ENCODE measurements at places on chromosomes 3 and 15.

DNA sequence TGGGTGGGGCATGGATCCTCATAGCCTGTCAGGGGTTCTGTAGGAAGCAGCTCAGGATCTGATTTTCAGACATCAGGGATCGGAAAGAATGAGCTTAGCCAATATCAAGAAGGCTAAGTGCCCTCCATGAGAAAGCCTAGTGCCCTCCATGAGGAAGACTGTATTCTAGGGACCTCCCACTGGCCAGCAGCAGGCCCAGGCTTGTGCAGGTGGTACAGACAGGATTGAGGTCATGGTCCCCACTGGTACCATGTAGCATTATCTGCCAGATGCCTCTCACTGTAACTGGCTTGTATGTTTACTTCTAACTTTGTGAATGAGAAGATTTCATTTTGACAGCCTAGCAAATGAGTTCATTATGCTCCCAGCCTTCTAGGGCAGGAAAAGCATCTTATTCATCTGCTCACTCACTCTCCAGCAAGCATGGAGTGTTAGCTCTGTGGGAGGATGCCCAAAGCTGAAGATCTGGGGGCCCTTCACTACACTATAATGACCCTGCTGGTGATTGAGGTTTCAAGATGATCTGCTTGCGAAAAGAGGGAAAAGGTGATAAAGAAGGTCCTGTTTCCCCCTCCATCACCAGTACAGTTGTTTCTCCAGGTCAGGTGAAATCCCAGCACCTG is 7.5 kb downstream of the EPHB1 start:
- no peak for DNase-seq

GRCh38 chr3:145963111-145963510 is 197.9 kb downstream of the PLOD2 start:
- DNase-seq: no peak

DNA sequence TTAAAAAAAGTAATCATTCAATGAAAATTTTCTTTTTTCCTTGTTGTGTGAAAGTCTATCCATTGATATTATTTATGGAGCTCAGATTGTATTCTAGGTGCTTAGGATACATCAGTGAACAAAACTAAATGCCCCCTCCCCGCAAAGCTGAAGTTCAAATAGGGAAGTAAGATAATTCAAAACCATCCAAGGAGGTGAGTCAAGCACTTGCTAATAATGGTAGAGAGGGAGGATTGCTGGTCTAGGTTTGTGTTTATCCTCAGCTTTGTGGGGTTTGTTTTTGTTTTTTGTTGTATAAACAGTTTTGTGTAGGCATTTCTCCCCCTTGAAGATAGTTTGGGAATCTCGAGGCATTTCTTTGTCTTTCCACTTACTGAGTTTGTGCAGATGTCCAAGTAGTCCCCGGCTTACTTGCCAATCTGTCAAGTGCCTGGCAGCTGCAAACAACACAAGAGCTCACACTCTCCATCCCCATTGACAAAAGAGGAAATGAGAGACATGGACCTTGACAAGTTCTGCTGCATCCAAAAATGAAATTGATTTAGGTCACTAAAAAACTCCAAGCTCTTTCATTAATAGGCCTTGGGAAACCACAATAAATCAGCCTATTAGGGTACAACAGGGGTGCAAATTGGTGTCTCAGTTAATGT is 575.8 kb upstream of the TBL1XR1 start:
- DNase-seq: no peak

GRCh38 chr15:31732726-31733125 is 297.6 kb upstream of the CHRNA7 start:
- DNase-seq: no peak

DNA sequence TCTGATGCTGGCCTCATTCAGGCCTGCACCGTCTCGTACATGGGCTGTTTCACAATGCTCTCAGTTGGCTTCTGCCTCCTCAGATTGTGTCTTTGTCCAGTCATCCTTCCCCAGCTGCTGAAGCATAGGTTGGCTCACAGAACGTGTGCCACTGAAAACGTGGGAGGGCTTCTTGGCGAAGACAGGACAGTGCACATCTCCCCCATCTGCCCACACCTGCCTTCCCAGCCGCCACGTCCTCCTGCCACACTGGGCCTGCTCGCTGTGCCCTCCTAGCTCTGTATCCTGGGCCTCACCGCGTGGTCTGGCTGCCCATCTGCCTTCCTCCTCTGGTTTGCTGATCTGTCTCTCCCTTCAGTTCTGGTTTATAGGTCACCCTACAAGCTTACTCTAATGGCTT is 230.0 kb upstream of the TOPAZ1 start:
- no peak for DNase-seq

- DNase-seq: no peak
These were observed 465.9 kb upstream of the DPPA4 start for GRCh38 chr3:109803274-109803673.

GRCh38 chr15:80764535-80764934 is 14.6 kb upstream of the CEMIP start:
- DNase-seq: no peak

GRCh38 chr15:35229085-35229484 is 144.0 kb upstream of the NANOGP8 start:
- no peak for DNase-seq

GRCh38 chr3:187640569-187641059 is 29.6 kb downstream of the SST start:
- DNase-seq: no peak

- no peak for DNase-seq
These were observed 16.5 kb downstream of the RAB11A start for GRCh38 chr15:65885668-65886218.

- no peak for DNase-seq
These were observed 45.8 kb downstream of the HAPLN3 start for GRCh38 chr15:88849376-88850072.

GRCh38 chr3:18666655-18667054 is 241.5 kb upstream of the SATB1 start:
- no peak for DNase-seq

DNA sequence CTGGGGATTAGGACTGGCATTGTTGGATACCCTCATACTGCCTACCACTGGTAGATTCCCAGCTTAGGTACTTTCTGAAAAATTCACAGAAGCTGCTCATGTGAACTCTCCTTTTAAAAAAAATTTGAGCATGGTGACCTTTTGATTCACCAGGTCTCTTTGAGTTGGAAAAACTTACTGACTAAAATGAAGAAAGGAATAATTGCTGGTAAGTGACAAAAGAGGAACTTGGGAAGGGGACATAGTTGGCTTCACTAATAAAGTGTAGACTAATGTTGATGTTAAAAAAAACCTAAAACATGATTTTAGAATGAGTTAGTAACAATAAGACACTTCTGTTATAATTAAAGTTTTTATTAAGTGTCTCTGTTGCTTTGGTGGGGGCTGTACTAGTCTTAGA is 8.6 kb downstream of the VPS8 start:
- no peak for DNase-seq

- DNase-seq: no peak
These were observed 1.1 kb downstream of the NPTN start for GRCh38 chr15:73631915-73632669.

DNA sequence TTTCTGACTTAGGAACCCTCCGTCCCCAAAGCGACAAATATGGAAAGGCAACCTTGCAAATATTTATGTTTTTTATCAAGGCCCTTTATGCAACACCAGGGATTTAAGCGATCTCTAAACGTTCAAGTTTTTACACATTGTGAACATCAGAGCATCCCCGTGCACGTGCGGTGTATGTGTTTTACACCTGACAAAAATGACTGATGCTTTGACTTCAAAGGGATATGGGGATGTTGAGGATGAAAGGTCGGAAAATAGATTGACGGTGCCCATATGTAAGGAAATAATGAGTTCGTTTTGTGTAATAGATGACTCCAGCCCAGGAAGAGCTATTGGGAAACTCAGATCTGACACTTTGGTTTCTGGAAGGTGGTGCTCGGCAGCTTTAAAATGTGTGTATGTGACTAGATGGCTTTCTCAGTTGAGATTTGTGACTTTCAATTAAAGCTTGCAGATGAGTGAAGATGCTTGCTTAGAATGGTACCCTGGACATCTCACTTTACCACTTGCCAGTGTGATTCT is 866 bp downstream of the SLC49A4 start:
- no peak for DNase-seq

DNA sequence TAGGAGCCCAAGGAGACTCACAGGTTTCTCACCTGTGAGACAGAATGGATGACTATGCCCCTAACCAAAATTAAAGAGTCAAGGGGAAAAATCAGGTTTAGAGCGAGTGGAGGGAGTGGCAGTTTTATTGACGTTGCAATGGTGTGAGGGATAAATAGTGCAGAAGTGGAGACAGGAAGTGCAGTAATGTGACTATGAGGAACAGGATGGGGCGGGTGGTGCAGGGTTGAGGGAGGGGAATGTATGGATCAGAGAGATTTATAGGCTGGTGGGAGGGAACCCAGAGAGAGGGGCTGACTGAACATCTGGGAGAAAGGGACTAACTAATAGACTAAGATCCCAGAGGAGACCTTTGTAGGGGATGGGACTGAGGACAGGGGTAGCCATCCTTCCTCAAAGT is 26.5 kb downstream of the EIF2AK4 start:
- no peak for DNase-seq

DNA sequence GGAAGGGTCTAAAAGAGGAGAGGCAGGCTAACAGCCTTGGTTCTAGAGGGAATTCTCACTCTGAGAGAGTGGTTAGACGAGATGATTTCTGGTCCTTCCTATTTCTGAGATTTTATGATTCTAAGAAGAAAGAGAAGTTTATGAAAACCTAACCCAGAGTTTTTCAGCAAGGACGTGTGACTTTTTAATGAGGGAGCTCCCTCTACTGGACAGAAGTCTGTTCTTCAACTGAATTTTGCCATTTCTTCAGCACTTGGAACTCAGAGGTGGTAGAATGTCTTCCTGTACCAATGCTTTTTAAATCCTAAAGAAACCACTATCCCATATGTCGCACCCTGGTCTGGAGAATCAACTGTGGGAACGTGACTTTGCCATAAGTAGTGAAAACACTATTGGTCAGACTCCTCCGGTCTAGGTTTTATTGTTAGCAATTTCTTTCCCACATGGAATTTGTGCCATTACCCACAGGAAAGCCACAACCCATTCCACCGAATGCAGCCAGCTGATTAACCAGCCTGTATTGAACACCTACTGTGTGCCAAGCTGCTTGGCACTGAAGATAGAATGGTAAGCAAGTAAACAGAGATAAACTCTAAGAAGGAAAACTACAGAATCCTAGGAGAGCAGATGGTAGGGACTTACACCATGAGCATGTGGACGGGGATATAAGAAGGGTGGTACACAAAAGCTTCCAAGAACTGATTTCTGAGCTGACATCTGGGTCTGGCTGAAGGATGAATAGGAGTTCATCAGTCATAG is 199.5 kb upstream of the LMCD1 start:
- DNase-seq: peak; percentile 21

DNA sequence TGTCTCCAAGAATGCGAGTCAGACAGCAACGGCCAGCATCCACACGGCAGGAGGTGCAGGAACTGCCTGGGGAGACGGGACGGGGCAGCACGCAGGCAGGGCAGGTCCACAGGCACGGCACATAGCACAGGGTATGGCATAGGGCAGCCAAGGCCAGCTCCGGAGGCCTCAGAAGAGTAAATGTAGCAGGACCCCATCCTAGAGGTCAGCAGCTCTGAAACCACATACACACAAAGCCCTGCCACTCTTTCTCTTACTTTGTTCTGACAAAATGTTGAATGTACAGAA is 26.9 kb downstream of the ZXDC start:
- no peak for DNase-seq

DNA sequence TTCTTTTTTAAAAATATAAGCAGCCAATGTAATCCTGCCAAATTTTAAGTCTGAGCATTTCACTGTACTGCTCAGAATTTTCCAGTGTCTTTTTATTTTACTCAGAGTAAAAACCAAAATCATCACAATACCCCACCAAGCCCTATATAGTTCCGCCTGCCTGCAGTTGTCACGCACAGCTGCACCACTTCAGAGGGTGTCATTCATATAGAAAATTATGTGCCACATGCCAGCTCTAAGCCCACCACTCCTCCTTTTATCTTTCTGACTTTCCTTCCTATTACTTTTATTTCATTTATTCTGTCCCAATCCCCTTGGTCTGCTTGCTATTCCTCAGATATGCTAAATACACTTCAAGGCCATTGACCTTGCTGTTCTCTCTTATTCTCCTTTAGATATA is 233.1 kb upstream of the DPPA4 start:
- no peak for DNase-seq

GRCh38 chr3:27354161-27354560 is 15.0 kb downstream of the NEK10 start:
- DNase-seq: no peak

DNA sequence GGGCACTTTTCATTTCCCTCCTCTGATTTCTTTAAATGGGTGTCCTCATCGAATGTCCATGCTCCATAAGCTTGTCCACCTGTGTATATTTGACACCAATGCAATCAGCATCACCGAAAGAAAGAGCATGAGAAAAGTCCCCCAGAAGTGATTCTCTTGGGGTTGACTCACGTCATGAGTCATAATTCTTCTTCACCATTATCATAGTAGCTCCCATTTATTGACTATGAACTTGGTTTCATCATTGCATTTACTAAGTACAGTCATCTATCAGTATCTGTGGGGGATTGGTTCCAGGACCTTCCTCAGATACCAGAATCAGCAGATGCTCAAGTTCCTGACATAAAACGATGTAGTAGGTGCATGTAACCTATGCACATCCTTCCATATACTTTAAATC is 372.5 kb upstream of the CFAP20DC start:
- no peak for DNase-seq

DNA sequence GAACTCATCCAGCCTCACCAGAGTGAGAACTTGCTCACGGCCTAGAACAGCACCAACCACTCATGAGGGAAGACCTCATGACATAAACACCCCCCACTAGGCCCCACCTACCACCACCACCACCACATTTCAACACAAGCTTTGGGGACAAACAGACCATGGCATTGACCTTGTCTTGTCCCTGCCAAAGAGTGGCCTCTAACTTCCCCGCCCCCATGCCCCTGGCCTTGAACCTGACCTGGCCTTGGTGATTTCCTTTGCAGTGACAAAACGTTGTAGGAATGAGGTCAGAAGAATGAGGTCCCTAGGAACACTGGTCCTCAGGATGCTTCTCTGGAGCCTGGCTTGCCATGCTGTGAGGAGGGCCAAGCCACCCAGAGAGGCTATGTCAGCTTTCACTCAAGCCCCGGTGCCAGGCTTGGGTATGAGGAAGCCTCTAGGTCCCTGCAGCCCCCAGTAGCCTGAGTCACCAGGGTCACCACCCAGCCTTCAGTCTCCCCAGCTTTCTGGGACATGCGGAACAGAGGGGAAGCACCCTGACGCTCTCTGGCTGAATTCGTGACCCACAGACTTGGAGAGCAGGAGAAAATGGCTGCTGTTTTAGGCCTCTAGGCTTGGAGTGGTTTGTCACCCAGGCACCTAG is 57.9 kb downstream of the TPRA1 start:
- no peak for DNase-seq

- DNase-seq: no peak
These were observed 93.9 kb upstream of the PHLDB2 start for GRCh38 chr3:111765136-111765535.

All from T-helper 1 cell (primary cell).